AG20443 (cell line): ENCODE measurements at places on chromosomes 5 and 9.

GRCh38 chr5:17989567-17990563 lies 355.6 kb downstream of the TAF11L14 start:
- no peak for DNase-seq

DNA sequence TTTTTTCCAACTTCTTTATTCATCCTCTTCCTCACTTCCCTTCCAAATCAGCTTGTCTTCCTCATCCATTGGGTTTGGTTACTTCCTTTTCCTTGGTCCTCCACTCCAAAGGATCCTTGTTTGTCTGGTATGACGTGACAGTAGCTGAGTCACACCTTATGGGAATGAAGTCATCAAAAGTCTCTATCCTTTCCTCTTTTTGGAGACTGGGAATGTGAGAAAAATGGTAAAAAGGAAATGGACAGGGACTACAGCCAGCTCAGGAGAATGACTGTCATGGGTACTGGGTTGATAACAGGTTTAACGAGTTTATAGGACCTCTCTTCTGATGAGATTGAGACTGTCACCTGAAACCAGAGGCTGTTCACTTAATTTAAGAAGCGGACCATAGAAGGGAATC lies 76.2 kb upstream of the MYO10 start:
- no peak for DNase-seq

- peak; percentile 56 for DNase-seq
Observed at GRCh38 chr5:39794513-39795210, 369.9 kb upstream of the DAB2 start.

GRCh38 chr5:93915142-93915553 lies 173.7 kb upstream of the POU5F2 start:
- DNase-seq, result peak; percentile 22

GRCh38 chr5:13649656-13650055 lies 294.8 kb downstream of the DNAH5 start:
- no peak for DNase-seq

GRCh38 chr9:97803167-97804058 lies 49.6 kb upstream of the FOXE1 start:
- DNase-seq, result peak; percentile 96

- DNase-seq, result no peak
Observed at GRCh38 chr5:108639366-108639765, 108.3 kb upstream of the FER start.

- DNase-seq, result peak; percentile 41
Observed at GRCh38 chr9:120892748-120893610, 16.0 kb upstream of the PHF19 start.

DNA sequence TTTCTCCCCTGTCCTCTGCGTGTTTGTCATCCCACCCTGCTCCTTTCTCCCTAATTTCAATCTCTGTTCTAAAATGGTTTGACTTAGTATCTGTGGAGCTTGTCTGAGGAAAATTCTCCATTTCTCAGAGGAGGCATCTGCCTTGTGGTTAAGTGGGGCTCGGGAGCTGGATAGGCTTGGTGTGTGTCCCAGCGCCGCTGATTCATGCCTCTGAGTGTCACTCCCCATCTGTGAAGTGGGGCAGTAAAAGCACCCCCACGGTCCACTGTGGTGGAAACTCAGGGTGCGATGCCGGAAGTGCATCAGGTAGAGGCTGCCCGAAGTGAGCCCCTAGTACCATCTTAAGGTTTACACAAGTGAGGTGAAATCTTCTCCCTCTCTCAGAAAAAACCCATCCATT lies 37.6 kb downstream of the LRSAM1 start:
- no peak for DNase-seq

- no peak for DNase-seq
Observed at GRCh38 chr9:122116040-122116439, 22.9 kb upstream of the TTLL11 start.

DNA sequence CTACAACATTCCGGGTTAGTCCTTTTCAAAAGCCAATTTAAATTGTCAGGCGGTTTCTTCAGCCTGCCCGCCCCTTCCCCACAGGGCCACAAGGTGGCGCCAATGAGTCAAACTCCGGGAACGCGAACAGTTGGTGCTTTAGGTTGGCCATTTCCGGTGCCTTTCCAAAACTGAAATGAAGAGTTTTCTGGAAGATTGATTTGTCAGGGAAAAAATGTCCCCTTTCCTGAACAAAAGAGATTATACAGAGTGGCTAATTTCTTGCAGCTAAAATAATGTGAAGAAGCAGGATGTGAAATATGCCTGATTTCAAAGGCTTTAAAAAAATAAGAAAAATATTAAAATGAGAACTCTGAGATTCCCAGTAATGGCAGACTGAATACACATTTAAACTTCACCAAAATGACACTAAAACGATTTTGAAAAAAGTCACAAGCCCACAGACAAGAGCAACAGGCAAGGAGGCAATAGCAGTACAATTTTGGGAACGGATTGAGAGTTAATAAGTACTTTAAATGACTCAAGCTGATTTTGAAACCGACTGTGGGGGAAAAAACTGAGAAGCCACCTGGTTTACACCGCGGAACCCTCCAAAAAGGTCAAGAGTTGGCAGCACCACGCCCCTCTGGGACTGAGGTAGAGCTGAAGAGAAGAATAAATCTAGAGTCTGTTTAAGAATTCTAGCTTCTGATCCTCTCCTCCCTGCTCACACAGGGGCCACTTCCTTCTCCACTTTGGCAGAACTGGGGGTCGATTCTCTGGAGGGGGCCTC lies 45.7 kb downstream of the SLC46A2 start:
- DNase-seq, result peak; percentile 91

GRCh38 chr5:88883059-88883835 lies at the start of gene MEF2C:
MEF2C (minus strand) TSS chr5:88883184; CDS start chr5:88823788, 59,396 bp downstream.
- DNase-seq, result peak; percentile 95

GRCh38 chr5:44266882-44267576 lies 122.2 kb downstream of the FGF10 start:
- no peak for DNase-seq

- DNase-seq, result peak; percentile 93
Observed at GRCh38 chr5:154190595-154191304, at the start of gene GALNT10. GALNT10 (plus strand) TSS chr5:154190733; CDS start chr5:154190867, 134 bp downstream.

DNA sequence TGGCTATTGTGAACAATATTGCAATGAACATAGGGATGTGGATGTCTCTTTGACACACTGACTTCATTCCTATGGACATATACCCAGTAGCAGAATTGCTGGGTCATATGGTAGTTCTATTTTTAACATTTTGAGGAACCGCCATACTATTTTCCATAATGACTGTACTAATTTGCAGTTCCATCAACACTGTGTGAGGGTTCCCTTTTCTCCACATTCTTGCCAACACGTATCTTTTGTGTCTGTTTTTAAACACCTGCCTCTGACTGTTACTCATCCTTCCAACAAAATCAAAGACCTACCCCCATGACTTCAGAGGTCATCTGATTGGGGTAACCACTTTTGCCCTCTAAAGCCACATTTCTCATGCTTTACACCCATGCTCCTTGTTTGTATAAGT lies 133.5 kb downstream of the MED27 start:
- no peak for DNase-seq

GRCh38 chr5:157993986-157994691 lies 135.2 kb upstream of the CLINT1 start:
- DNase-seq, result no peak

- DNase-seq, result no peak
Observed at GRCh38 chr9:91771864-91772263, 178.2 kb downstream of the ROR2 start.

DNA sequence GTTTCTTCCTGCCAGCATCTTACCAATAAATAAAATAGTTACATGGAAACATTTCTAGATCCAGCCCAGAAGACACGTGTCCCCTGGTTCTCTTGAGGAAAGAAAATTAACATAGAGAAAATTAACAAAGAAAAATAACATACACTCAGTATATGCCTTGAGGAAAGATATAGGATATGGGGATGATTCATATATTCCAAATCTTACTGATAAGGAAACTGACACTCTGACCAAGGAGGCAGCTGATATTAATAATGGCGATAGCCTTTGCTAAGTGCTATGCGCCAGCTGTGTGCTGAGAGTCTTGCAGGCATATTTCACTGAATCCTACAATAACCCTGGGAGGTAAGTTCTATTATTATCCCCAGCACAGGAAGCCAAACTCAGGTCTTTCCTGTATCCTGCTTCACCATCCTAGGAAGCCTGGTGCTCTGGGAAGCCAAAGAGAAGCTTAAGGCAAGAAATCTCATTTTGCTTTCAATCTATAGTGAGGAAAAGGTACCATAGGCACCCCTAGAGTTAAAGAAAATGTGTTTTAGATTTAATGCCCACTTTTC lies 302.7 kb upstream of the NREP start:
- DNase-seq, result no peak

- DNase-seq, result no peak
Observed at GRCh38 chr9:114303571-114303970, 19.3 kb upstream of the ORM1 start.

- DNase-seq, result no peak
Observed at GRCh38 chr9:133569121-133569785, 34.7 kb downstream of the ADAMTSL2 start.

- peak; percentile 63 for DNase-seq
Observed at GRCh38 chr5:175464074-175464941, 14.1 kb upstream of the SFXN1 start.

DNA sequence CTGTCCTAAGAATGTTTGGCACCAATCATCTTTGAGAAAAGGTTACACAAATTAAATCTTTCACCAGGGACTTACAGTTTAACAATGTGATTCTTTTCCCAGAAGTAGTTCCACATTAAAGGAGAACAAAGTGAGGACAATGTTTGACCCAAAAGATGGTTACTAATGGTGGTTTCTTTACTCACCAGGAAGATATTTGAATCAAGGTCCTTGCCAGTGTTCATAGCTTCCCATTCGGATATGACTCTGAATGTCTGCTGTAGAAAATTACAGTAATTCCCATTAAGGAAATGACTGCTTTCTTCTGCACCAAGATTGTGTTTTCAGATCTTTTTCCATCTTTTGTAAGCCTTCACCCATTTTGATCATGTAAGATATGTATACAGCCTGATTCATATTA lies 114.6 kb upstream of the ADAMTSL1 start:
- peak; percentile 78 for DNase-seq

DNA sequence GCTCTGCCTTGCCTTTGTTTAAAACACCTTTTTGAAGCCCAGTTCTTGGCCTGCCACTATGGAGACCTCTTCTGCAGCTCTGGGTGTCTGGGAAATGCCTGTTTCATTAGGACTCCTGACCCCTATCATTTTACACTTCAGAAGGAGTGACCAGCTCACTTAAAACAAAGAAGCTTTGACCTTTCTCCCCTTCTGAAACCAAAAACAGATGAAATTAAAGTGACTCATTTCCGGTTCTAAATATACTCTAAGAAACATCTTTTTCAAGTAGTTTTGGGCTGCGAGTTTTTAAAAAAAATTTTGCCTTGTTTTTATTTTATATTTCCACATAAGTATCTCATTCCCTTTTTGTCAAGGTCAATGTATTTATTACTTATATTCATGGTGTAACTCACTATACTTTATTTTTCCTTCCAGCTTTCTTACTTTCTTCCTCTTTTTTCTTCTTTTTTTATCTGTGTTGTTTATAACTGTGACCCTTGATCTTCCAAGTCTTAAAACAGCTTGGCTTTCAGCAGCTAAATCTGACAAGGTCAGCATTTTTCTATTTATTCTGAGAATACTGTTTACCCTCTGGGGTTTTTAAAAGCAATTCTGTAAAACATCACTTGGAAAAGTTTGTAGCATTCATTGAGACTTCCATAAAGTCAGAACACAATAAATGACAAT lies 672.9 kb downstream of the NR2F1-AS1 start:
- DNase-seq, result peak; percentile 18

GRCh38 chr9:132590318-132591182 lies 8.1 kb downstream of the BARHL1 start:
- DNase-seq, result peak; percentile 44

DNA sequence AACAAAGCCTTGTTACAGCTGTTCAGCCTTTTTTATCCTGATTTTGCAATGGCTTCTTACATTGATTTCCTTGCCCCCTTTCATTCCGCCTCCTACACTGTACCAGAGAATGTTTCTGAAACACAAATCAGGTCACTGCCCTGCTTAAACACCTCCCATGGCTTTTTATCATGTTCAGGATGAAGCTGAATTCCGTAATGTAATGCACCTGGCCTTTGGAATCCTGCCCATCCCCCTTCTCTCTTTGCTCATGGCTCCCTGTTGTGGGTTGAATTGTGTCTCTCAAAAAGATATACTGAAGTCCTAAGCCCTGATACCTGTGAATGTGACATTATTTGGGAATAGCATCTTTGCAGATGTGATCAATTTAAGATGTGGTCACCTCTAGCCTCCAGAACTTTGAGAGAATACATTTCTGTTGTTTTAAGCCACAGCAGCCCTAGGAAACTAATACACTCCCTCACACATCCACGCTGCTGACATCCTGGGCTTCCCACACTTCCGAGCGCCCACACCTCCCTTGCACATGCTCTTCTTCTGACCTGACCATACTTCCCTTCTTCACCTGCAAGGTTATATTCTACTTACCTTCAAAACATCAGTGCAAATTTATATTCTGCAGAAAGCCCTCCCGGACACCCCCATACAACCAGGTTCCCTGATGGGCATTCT lies 101.2 kb downstream of the DNAH5 start:
- DNase-seq, result no peak

DNA sequence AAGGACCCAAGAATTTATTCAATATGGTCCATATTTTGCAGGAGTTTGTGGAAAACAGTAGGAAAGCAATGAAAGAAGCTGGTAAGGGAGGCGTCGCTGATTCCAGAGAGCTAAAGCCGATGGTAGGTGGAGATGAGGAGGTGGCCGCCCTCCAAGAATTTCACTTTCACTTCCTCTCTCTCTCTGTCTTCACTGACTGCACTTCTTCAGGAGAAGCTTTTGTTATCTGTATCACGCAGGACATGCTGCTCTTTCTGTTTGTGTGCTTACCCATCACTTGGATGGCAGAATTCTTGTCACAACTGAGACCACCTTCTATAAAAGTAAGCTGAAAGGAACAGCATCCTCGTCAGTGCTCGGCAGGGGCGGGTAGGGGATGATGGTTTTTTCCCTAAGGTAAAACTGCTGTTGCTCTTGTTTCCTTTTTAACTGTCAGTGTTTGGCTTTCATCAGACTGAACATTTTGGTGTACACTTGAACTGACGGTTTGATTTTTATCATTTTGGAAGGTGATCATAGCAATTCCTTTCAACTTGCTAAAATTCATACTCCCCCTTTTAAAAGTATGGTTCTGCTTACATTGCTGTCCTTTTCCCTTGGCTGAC lies 62.4 kb upstream of the FSD1L start:
- no peak for DNase-seq

GRCh38 chr5:107553117-107553555 lies 117.6 kb downstream of the EFNA5 start:
- DNase-seq, result peak; percentile 41

GRCh38 chr9:107674721-107675277 lies 185.2 kb upstream of the KLF4 start:
- peak; percentile 70 for DNase-seq

DNA sequence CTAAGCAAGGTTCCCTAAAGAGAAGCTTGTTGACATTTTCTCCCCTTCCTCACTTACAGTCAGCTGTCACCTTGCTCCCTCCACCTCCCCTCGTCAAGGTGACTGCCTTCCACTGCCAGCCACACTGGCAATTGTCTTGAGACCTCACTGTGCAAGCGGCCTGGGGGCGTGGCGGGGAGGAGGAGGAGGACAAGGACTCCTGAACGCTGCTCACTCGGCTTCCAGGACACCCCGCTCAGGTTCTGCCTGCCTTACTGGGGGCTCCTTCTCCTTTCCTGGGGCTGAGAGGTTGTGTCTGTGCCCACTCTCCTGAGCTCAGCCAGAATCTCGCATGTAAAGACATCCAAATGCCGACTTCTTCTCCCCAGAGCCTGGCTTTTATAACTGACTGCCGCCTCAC lies 60.3 kb upstream of the LRRTM2 start:
- no peak for DNase-seq
